ENCODE measurements at places on chromosomes 11 and 22. TPM values are rescaled to one million over a fixed set of nuclear protein-coding genes. Genes with fewer than 3 reads are reported as not detected.

The GNG3 gene
- total RNA-seq = not detected

The PKP3 gene
- total RNA-seq = 1.2 TPM

The GRIK4 gene
- total RNA-seq = 0.12 TPM

The B3GAT1 gene
- 0.42 TPM for total RNA-seq

The OR51F2 gene
- total RNA-seq = not detected

The TESMIN gene
- 10.6 TPM for total RNA-seq

The POU2AF1 gene
- 2.5 TPM for total RNA-seq

The ALKBH3 gene
- total RNA-seq = 81.7 TPM

The IL10RA gene
- 79.6 TPM for total RNA-seq

The CAPN5 gene
- 1.0 TPM for total RNA-seq

The ARL2 gene
- total RNA-seq = 101 TPM

The HPS5 gene
- total RNA-seq = 22.2 TPM

DNA sequence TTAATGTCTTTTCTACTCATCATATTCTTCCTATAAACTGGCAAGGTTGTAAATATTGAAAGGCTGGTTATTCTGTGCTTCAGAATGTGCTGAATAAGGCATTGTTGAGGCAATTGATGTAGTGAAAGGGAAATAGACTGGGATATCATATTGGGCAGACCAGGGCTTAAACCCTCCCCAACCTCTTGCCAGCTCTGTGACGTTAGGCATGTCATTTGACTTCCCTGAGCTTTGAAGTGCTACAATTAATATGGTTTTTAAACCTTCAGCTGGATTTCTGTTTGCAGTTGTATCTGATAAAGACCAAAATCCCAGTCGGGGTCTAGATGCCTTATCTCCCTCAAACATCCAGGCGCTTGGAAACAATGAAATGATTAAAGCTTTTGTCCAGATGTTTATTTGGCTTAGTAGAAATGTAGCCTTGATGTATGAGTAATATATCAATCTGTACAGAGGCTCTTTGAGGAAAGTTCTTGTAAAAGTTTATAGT, 208.1 kb downstream of the DBX1 start:
- H3K27me3 ChIP-seq = peaks cover 58% of the 10 kb centered on the region
- no peaks in the 10 kb centered on the region for H3K36me3 ChIP-seq
- no peak for DNase-seq
- H3K4me3 ChIP-seq = peak overlapping the region; percentile 75

GRCh38 chr11:78941226-78941851, 366.7 kb upstream of the NARS2 start:
- peaks cover 13% of the 10 kb centered on the region for H3K27me3 ChIP-seq
- H3K4me3 ChIP-seq = no peak overlapping the region
- no peak overlapping the region for H3K27ac ChIP-seq

DNA sequence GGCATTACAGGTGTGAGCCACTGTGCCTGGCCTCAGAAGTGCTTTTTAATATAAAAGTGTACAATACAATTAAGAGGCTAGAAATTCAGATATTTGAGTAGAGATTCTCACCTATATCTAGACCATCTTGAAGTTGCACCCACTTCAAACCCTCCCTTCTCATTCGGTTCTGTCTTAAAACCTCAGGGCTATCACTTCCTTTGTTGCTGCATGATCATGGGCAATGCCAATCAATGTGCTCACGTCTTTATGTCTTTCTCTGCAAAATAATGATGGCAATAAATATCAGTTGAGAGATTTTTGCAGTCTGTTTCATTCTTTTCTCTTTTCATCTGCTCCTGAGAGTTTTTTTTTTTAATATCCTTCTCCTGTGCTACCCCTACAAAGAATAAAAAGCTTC, 9.3 kb upstream of the NUP160 start:
- H3K4me3 ChIP-seq = no peak overlapping the region
- peaks cover 27% of the 10 kb centered on the region for H3K4me1 ChIP-seq
- H3K36me3 ChIP-seq = no peaks in the 10 kb centered on the region
- no peak overlapping the region for H3K27ac ChIP-seq
- H3K27me3 ChIP-seq = no peaks in the 10 kb centered on the region

- DNase-seq = no peak
- no peaks in the 10 kb centered on the region for H3K36me3 ChIP-seq
- H3K4me3 ChIP-seq = no peak overlapping the region
- no peak overlapping the region for H3K27ac ChIP-seq
These were observed 51.8 kb downstream of the SLC22A12 start for GRCh38 chr11:64642871-64643255.

GRCh38 chr11:10927538-10927937, 69.7 kb upstream of the ZBED5 start:
- DNase-seq = no peak
- H3K4me1 ChIP-seq = peaks cover 18% of the 10 kb centered on the region
- H3K4me3 ChIP-seq = no peak overlapping the region
- peaks cover 41% of the 10 kb centered on the region for H3K27me3 ChIP-seq
- no peaks in the 10 kb centered on the region for H3K36me3 ChIP-seq

DNA sequence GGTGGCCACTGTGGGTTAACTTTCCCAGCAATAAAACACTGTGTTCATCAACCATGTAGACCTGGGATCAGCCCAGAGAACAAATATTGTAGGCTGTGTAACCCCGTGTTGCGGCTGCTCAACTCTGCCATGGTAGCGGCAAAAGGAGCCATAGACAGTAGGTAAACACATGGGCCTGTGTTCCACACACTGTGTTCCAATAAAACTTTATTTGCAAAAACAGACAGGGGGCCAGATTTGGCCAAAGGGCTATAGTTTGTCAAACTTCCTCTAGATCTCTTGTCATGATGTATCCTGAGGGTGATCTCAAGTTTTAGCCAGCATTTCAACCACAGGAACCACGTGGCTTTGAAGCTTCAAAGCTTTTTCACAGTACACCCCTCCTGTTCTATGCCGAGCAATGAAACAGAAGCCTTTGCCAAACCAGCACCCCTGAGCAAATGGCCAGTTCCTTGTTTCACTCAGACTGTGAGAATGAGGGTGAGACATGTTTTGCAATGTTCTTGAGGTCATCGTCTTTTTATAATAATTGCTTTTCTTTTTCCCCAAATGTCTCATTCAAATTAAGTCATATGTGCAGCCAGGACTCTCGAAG, 49.9 kb upstream of the FADD start:
- H3K4me1 ChIP-seq = no peaks in the 10 kb centered on the region
- H3K36me3 ChIP-seq = no peaks in the 10 kb centered on the region
- DNase-seq = no peak
- H3K27me3 ChIP-seq = peaks cover under 1% of the 10 kb centered on the region
- H3K27ac ChIP-seq = no peak overlapping the region

GRCh38 chr11:63536669-63537292, at the start of gene PLAAT4:
Gene PLAAT4 (plus strand): TSS chr11:63536808. CDS start chr11:63536869, 61 bp downstream.
- no peaks in the 10 kb centered on the region for H3K36me3 ChIP-seq
- DNase-seq = peak; percentile 35
- no peaks in the 10 kb centered on the region for H3K27me3 ChIP-seq

- DNase-seq = peak; percentile 16
- peak overlapping the region; percentile 83 for H3K27ac ChIP-seq
- H3K4me3 ChIP-seq = peak overlapping the region; percentile 55
- no peaks in the 10 kb centered on the region for H3K27me3 ChIP-seq
These were observed 1.7 kb upstream of the LDHA start for GRCh38 chr11:18392434-18393321.

DNA sequence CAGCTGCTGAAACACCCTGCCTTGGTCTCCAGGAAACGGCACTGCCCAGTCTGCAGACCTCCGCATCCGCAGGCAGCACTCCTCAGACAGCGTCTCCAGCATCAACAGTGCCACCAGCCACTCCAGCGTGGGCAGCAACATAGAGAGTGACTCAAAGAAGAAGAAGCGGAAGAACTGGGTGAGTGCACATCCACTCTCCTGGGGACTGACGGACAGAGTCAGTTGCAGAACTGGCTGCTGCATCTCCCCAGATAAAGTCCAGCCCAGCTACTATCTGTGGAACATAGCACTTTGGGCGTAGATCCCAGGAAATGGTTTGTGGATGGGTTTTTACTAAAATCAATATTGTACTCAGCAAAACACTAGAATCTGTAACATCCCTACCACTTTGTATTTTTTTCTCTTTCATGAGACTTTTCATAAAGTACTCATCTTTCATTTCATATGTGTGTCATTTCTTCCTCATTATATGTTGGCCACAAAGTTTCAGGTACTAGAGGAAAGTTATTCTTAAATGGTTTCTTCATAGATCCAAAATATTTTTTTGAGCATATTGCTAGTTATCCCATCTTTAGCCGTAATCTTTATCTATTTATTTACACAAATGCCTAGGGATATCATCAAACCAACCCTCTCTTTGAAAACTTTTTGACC, 80.1 kb downstream of the DBX1 start:
- H3K27ac ChIP-seq = no peak overlapping the region
- no peak overlapping the region for H3K4me3 ChIP-seq
- no peaks in the 10 kb centered on the region for H3K36me3 ChIP-seq
- peaks cover 34% of the 10 kb centered on the region for H3K27me3 ChIP-seq
- no peaks in the 10 kb centered on the region for H3K4me1 ChIP-seq

GRCh38 chr11:125272821-125273220, 108.3 kb downstream of the PKNOX2 start:
- DNase-seq = no peak
- no peaks in the 10 kb centered on the region for H3K4me1 ChIP-seq
- peaks cover 16% of the 10 kb centered on the region for H3K27me3 ChIP-seq

GRCh38 chr11:42473106-42473505, 838.7 kb upstream of the API5 start:
- H3K27me3 ChIP-seq = no peaks in the 10 kb centered on the region
- no peaks in the 10 kb centered on the region for H3K4me1 ChIP-seq
- H3K27ac ChIP-seq = no peak overlapping the region
- no peak overlapping the region for H3K4me3 ChIP-seq
- no peak for DNase-seq

DNA sequence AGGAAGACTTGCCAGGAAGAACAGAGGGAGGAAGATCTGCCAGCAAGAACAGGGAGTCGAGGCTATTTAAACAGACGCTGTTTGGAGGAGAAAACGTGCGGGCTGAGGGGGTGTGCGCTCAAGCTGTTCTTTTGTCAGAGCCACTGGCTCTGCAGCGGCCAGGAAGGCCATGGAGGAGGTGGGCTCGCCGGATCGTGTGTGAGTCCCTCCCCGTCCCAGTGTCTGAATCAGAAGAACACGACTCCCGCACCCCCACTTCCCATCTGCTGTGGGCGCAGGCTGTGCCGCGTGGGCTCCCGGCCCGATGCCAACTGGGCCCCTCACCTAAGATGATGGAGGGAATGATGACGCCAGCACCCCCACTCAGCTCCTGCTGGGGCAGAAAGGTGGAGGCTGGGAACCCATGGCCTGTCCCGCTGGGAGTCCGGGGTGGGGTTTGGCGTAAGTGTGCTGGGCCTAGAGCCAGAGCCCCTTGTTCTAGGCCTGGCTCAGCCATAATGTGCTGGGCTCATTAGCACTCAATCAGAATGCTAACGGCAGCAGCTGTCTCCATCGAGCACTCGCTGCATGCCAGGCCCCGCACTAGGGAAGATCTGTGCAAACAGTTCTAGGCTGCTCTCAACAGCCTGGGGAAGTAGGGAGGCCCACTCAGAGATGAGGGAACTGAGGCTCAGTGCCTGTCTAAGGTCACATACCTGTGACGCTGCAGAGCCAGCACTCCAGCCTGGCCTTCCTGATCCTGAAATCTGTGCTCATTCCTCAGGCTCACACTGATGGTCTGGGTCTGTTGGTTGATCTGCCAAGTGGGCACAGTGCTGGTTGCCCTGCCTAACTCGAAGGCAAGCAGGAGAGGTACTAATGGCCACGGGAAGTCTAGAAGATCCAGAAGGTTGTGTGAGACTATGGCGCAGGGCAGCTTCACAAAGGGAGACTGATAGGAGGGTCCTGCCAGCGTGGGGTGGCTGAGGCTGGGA, 11.5 kb downstream of the NPTXR start:
- H3K4me3 ChIP-seq = no peak overlapping the region
- peaks cover 2% of the 10 kb centered on the region for H3K4me1 ChIP-seq
- no peak overlapping the region for H3K27ac ChIP-seq
- DNase-seq = no peak
- H3K27me3 ChIP-seq = no peaks in the 10 kb centered on the region

DNA sequence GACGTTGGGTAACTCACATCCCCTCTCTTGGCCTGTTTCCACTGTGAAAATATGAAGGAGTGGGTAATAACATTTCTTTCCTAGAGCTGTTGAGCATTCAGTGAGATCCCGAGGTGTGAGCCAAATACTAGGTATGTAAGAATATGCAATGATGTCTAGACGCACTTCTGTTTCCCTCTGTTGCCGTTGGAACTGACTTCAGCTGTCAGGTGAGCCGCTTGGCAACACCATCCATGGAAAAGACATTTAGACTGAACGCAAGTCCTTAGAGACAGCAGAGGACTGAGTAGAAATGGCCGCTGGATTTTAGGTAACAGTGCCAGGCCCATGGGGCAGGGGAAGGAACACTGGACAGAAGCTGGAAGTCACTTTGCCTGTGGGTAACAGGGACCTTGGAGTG, 29.5 kb upstream of the SHANK2 start:
- no peak overlapping the region for H3K27ac ChIP-seq
- H3K4me1 ChIP-seq = no peaks in the 10 kb centered on the region
- H3K4me3 ChIP-seq = no peak overlapping the region
- H3K36me3 ChIP-seq = no peaks in the 10 kb centered on the region
- H3K27me3 ChIP-seq = no peaks in the 10 kb centered on the region

DNA sequence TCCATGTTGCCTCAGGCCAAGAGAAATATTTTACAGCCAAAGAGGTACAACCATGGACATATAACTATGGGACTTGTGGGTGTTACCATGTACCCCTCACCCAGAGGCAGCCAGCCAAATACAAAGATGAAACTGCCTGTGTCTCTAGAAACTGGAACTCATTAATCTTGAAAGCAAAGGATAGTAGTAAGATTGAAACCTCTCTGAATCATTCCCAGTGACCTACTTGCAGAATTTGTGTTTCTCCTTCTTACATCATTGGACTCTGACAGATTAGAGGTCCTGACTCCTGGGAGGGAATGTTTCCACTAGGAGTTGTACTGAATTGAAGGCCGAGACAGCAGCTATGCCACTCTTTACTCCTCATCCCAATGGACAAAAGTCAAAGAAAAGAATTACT, 257.4 kb upstream of the UBASH3B start:
- H3K27me3 ChIP-seq = peaks cover 5% of the 10 kb centered on the region
- DNase-seq = peak; percentile 18
- peak overlapping the region; percentile 40 for H3K4me3 ChIP-seq
- H3K27ac ChIP-seq = peak overlapping the region; percentile 90
- H3K4me1 ChIP-seq = peaks cover 22% of the 10 kb centered on the region

DNA sequence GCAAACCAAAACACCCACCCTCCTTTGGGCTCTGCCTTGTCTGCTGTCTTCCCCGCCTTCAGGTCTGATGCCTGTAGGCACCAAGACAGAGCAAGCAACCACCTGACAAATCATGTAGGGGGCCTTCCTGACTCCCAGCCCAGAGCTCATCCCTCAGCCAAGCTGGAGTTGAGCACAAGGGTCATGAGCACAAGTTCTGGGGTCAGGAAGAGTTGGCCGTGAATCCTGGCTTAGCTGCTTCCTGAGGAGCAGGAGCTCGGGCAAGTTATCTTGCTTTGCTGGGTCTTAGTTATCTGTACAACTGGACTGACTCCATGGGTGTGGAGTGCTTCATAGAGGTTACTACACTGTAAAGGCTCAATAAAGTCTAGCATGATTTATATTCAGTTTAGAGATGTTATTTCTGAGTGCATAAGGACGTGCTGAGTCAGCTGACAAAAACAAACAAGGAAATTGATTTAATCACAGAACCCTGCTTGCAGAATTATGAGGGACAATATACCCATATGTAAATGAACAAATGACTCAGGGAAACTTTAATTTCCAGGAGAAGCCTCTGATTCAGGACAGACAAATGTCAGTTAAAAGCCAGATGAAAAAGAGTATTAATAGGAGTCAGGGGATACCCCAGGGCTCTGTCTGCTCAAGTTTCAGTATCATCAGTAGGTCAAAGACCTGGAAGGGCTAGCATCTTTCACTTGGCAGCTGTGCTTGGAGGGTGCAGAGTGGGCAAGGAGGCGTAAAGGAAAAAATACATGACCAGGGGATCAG, 15.0 kb upstream of the APOA1 start:
- H3K36me3 ChIP-seq = peaks cover 10% of the 10 kb centered on the region
- peak overlapping the region; percentile 93 for H3K27ac ChIP-seq
- no peak for DNase-seq

Measured in activated T-cell treated with anti-CD3 and anti-CD28 coated beads, Interleukin-2, amount 50 U/mL, for 72 hours (primary cell).